Activated T-helper 2 cell treated with anti-CD3 and anti-CD28 coated beads, Interferon-gamma antibody, Interleukin-2, Interleukin-4, amounts not matched to agents 10 μg/mL and 5 μg/mL and 100 μg/mL, durations not matched to agents 14 hours and 24 hours and 36 hours (primary cell): ENCODE measurements at places on chromosomes 4 and X. TPM values are rescaled to one million over a fixed set of nuclear protein-coding genes. Genes with fewer than 3 reads are reported as not detected.

OSTC gene
- 113 and 115 TPM in 2 replicates for total RNA-seq

MAMLD1 gene
- 12.9 and 18.4 TPM in 2 replicates for total RNA-seq

TEX11 gene
- 0.07 TPM in 1 of 2 replicates, not detected in the other for total RNA-seq

LINC00632 gene
- total RNA-seq, result 3.1 and 3.3 TPM in 2 replicates

HMX1 gene
- not detected in 2 replicates for total RNA-seq

F9 gene
- not detected in 2 replicates for total RNA-seq

DNA sequence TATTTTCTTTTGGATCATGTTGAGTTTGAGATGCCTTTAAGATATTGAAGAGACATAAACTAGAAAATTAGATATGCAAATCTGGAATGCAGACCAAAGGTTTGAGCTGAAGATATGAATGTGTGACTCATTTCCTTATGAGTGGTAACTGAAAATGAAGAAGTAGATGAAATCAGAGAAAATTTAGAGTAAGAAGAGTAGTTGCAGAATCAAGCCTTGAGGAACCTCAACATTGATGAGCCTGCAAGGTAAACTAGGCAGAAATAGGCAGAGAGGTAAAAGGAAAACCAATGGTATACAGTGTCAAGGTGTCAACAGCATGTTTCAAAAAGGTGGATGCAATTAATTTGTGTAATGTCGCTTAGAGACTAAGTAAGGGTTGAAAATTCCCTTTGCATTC lies 142.8 kb downstream of the MOSPD2 start:
- H3K4me3 ChIP-seq, result no peak overlapping the region
- DNase-seq, result no peak
- no peaks in the 10 kb centered on the region for H3K36me3 ChIP-seq
- H3K4me1 ChIP-seq, result no peaks in the 10 kb centered on the region
- H3K27ac ChIP-seq, result no peak overlapping the region

GRCh38 chrX:125289209-125289608 lies 30.5 kb upstream of the TEX13C start:
- DNase-seq, result no peak
- no peaks in the 10 kb centered on the region for H3K36me3 ChIP-seq
- peaks cover 10% of the 10 kb centered on the region for H3K4me1 ChIP-seq
- no peaks in the 10 kb centered on the region for H3K27me3 ChIP-seq
- no peak overlapping the region for H3K27ac ChIP-seq

DNA sequence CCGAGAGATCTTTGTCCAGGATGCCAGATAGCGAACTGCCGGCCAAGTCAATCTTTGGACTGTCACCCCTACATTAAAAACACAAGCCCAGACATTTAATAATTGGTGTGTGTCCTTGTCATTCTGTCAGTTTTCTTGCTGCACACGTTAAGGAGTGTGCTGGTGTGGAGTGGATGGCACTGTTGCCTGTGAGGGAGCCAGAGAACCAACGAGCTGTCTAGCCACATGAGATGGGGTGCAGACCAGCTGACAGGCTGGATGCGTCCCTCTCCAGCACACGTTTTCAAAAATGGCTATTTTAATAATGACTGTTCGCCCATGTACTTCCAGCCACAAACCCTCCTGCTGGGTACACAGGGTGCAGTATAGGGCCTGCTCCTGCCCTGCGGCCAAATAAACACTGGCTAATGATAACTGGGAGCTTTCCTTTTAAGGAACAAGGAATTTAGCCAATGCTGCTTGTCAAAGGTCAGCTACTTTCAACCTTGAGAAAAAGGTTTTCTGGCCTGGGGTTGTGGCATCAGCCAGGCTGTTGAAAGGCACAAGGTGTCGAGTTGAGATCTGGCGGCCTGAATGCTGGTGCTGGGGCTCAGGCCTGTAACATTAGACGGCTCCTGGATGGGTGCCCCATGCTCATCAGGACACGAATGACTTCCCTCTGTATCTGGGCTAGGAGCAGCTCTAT lies 54.0 kb upstream of the MAP3K15 start:
- no peaks in the 10 kb centered on the region for H3K27me3 ChIP-seq
- no peak overlapping the region for H3K4me3 ChIP-seq
- DNase-seq, result no peak
- peaks cover 34% of the 10 kb centered on the region for H3K4me1 ChIP-seq
- H3K27ac ChIP-seq, result no peak overlapping the region
- peaks cover 46% of the 10 kb centered on the region for H3K36me3 ChIP-seq

GRCh38 chr4:155005395-155006090 lies 202.9 kb upstream of the NPY2R start:
- no peaks in the 10 kb centered on the region for H3K36me3 ChIP-seq
- no peaks in the 10 kb centered on the region for H3K27me3 ChIP-seq
- H3K27ac ChIP-seq, result no peak overlapping the region
- DNase-seq, result no peak
- peaks cover 2% of the 10 kb centered on the region for H3K4me1 ChIP-seq

DNA sequence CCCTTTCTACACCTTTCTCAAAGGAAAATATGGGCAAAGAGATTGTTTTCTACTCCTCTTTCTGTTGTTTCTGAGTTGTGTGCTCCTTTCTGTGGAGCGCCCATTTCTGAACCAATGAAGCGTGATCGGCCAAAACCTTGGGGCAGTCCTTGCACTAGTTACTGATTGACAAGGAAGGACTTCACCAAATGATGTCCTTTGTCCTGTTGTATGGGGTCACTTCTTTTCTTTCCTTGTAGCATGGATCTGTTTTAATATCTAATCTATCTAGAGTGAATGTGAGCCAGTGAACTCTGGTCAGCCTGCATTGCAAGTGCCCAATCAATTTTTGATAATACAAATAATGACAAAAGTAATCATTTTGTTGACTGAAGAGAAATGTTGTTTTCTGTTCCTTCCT lies 94.5 kb downstream of the EGF start:
- no peak for DNase-seq
- H3K27ac ChIP-seq, result no peak overlapping the region
- no peaks in the 10 kb centered on the region for H3K36me3 ChIP-seq
- H3K4me1 ChIP-seq, result peaks cover 11% of the 10 kb centered on the region

GRCh38 chrX:106927023-106927422 lies 6.8 kb downstream of the CLDN2 start:
- H3K4me3 ChIP-seq, result no peak overlapping the region
- no peaks in the 10 kb centered on the region for H3K36me3 ChIP-seq
- no peak overlapping the region for H3K27ac ChIP-seq

GRCh38 chr4:68906780-68907137 lies 44.8 kb downstream of the UGT2A3 start:
- H3K4me1 ChIP-seq, result no peaks in the 10 kb centered on the region
- no peak overlapping the region for H3K4me3 ChIP-seq
- H3K27ac ChIP-seq, result no peak overlapping the region
- no peaks in the 10 kb centered on the region for H3K36me3 ChIP-seq
- no peaks in the 10 kb centered on the region for H3K27me3 ChIP-seq
- no peak for DNase-seq

DNA sequence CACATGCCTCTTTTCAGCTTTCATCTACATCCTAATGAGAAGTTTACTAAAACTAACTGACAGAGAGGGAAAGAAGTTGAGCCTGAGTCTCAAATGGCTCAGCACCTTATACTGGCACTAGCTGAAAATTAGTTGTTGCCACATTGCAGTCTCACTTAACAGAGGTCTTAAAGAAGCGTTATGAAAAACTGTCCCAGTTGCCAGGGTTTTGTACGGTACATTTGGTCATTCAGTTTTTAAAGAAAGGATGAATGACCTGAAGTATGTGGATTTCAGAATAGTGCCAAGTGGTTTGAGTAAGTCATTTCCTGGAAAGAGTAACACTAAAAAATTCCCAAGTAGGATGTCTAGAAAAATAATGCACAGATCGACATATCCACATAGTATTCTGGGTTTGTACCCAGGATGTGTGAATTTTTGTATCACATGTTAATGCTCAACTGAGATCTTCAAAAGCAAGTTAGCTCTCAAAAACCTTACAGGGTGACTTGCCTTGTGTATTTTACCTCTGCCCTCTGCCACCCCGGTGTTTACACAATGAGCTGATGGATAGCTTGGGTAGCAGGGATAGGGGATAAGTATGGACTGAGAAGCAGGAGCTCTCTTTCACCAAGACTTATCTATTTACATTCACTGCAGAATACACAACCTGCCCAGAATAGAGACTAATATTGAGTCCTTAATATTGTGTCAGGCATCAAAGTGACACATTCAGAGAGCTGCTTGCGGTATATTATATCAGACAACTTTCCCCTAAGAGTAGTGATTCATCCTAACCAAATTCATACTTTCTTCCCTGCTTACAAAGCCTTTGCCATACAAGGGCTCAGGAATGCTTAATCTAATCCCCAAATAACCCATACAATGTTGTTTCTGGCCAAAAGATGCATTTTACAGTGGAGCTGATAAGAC lies 1075.7 kb upstream of the PABPC4L start:
- no peaks in the 10 kb centered on the region for H3K27me3 ChIP-seq
- no peaks in the 10 kb centered on the region for H3K36me3 ChIP-seq
- DNase-seq, result no peak
- H3K27ac ChIP-seq, result no peak overlapping the region

DNA sequence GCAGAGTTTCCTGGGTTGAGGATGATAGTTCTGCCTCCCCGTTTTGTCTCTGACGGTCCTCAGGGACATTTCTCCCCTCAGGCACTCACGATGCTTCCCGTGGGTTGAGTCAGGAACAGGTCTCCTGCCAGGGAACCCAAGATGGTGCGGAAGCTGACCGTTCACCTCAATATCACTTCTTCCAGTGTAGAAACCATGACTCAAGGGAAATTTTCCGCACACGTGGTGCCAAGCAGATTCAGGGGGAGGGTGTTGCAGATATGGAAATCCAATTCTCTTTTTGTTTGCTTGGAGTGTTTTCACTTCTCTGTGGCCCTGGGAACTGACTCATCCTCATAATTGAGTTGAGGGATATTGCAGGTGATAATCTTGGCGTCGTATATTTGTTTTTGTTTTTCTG lies 46.7 kb downstream of the CXorf49B start:
- H3K4me3 ChIP-seq, result no peak overlapping the region
- no peaks in the 10 kb centered on the region for H3K4me1 ChIP-seq
- H3K27me3 ChIP-seq, result no peaks in the 10 kb centered on the region
- no peak overlapping the region for H3K27ac ChIP-seq
- no peak for DNase-seq
- no peaks in the 10 kb centered on the region for H3K36me3 ChIP-seq

GRCh38 chr4:107950746-107951540 lies 19.6 kb downstream of the CYP2U1 start:
- H3K27ac ChIP-seq, result no peak overlapping the region
- H3K4me1 ChIP-seq, result no peaks in the 10 kb centered on the region
- no peak overlapping the region for H3K4me3 ChIP-seq

DNA sequence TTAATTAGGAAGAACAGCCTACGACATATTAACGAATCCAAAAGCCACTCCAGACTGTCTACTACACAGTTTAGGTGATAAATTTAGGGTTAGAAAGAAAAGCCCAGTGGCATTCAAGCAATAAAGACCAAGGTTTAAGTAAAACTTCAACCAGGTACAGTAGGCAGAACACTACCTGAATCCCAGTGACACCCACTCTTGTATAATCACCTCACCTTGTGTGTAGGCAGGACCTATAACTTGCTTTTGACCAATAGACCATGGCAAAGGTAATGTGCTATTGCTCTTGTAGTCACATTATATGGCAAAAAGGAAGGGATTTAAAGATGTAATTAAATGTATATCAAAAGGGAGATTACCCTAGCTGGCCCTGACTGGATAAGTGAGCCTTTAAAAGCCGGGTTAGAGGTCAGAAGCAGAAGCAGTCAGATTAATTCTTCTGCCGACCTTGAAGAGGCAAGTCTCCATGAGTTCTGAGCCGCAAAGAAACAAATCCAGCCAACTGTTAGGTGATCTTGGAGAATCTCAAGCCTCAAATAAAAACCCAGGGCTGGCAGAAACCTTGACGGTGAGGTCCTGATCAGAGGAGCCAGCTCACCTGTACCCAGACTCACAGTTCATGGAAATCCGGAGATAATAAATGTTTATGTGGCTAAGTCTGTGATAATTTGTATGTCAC lies 8.8 kb downstream of the FSTL5 start:
- no peak overlapping the region for H3K4me3 ChIP-seq
- no peak overlapping the region for H3K27ac ChIP-seq
- H3K27me3 ChIP-seq, result no peaks in the 10 kb centered on the region
- no peaks in the 10 kb centered on the region for H3K36me3 ChIP-seq
- DNase-seq, result no peak

- DNase-seq, result no peak
- H3K27ac ChIP-seq, result no peak overlapping the region
- H3K27me3 ChIP-seq, result no peaks in the 10 kb centered on the region
These were observed 10.6 kb downstream of the TMEM156 start for GRCh38 chr4:39021631-39022030.

GRCh38 chrX:129785160-129785947 lies 5.6 kb downstream of the SASH3 start:
- H3K36me3 ChIP-seq, result peaks cover 60% of the 10 kb centered on the region
- no peak for DNase-seq
- H3K4me1 ChIP-seq, result peaks cover 50% of the 10 kb centered on the region
- no peaks in the 10 kb centered on the region for H3K27me3 ChIP-seq
- peak overlapping the region; percentile 68 for H3K27ac ChIP-seq

DNA sequence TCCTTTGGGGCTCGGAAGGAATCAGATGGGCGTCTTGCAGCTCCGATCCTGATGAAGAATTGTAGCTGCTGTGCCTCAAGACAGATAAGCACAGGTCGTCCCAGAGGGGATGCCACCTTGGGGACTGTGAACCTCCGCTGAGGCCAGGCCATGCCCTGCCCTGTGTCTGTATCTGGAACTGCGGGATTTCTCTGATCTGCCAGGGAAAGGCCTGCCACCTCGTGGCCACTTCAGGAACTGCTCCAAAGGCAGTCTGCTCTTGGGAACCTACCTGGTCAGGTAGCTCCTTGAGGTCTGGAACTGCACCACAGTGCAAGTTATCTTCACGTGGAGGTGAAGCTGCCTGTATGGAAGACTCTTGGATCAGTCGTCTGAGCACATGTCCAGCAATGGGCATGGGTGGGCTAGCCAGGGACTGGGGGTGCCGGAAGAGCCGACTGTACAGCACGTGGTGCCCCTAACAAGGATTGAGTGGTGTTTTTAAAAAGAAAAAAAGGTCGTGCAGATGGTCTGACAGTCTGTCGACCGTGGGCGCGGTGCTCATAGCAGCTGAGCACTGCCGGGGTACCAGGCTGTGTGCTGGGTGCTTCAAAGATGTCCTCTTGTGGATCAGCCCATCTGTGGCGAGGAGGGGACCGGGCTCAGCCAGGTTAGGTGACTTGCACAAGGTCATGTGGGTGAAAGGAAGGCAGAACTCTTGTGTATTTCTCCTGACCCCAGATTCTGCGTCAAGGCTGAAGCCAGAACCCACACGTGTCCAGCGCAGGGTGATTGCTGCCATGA lies 3.1 kb upstream of the GRPEL1 start:
- peaks cover 15% of the 10 kb centered on the region for H3K36me3 ChIP-seq
- no peak overlapping the region for H3K4me3 ChIP-seq
- peaks cover 24% of the 10 kb centered on the region for H3K4me1 ChIP-seq

DNA sequence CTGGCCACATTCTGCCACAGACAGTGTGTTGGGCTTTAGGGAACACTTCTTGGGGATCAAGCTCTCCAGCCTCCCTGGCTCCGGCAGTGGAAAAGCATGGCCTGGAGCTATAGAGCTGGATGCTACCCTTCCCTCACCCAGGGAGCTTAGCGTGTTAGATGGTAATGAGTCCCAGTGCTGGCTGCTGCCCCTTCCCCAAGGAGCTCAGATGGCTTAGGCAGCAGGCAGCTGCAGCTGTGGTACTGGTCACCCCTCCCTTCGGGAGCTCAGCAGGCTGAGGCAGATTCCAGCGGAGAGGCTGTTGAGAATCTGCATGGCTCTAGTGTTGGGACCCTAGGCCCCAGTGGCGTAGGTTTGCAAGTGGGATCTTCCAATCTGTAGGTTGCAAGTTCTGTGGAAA lies 19.5 kb downstream of the TMEM144 start:
- H3K27me3 ChIP-seq, result no peaks in the 10 kb centered on the region
- DNase-seq, result no peak
- H3K36me3 ChIP-seq, result no peaks in the 10 kb centered on the region
- no peak overlapping the region for H3K27ac ChIP-seq

- peaks cover 22% of the 10 kb centered on the region for H3K36me3 ChIP-seq
- peaks cover 30% of the 10 kb centered on the region for H3K4me1 ChIP-seq
- H3K4me3 ChIP-seq, result peak overlapping the region; percentile 99
- peaks cover 5% of the 10 kb centered on the region for H3K27me3 ChIP-seq
- peak overlapping the region; percentile 73 for H3K27ac ChIP-seq
- no peak for DNase-seq
These were observed 586 bp downstream of the HERC5 start for GRCh38 chr4:88457307-88458103.
